Immature natural killer cell (primary cell): ENCODE measurements at places on chromosomes 7 and 10. TPM values are rescaled to one million over a fixed set of nuclear protein-coding genes. Genes with fewer than 3 reads are reported as not detected.
A peak's percentile ranks its signal among the peaks of the same experiment; 100 is the strongest.

DNA sequence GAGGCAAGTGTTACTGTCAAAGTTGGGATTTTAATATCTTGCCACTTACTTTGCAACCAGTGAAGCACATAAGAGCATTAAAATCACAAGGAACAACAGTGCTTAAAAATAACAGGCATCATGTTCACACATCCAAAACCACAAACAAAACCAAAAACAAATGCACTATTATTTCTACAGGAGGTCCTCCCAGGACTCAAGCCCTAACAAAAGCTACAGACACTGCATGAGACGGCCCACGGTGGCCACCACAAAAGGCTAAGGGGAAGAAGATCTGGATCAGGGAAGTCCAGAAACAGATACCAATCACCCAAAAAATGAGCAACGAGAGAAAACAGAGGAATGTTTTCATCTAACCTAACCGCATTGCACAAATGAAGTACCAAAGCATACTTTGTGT, 158.4 kb downstream of the ZMYND11 start:
- H3K27ac ChIP-seq = no peak overlapping the region
- H3K4me3 ChIP-seq = no peak overlapping the region
- H3K4me1 ChIP-seq = peaks cover 21% of the 10 kb centered on the region
- peaks cover 11% of the 10 kb centered on the region for H3K27me3 ChIP-seq

Gene LRRN3
- 0.16 TPM for polyA plus RNA-seq

Gene INMT
- polyA plus RNA-seq = not detected

DNA sequence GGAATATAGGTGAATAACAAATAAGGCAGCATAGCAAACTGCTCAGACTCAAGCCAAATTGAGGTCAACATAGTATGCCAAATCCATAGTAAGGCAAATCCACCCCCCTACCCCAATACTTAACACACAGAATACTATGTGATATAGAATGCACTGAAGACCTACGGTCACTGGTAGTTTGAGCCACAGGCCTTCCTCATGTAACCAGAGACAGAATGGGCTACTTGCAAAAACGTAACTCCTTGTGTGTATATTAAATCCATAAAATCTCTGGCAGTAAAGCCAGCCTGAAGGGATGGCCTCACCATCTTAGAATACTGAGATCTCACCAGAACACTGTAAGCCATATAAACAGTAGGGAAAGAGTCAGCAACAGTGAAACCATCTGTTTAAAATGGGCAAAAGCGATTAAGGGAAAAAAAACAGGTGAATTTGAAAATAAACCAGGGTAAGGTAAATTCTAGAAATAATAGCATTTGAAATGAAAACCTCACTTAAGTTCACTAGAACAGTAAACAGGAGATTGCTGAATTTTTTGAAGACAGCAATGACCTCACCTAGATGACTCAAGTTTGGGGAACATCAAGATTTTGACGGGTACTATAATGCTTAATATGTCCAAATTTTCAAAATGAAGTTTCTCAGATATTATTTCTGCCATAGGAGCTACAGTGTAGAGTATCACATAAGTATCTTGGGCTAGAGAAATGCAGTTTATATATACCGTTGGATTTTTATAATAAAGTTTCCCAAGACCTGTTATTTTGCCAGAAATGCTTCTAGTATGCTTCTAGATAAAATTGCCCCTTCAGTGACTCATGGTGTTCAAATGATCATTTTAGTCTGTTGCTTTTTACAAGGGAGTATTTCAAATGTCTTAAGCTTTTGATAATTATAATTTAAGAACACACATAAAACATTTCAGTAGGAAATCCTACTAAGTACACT, 13.9 kb downstream of the HNRNPA2B1 start:
- H3K27me3 ChIP-seq = peaks cover 28% of the 10 kb centered on the region
- H3K36me3 ChIP-seq = peaks cover 10% of the 10 kb centered on the region
- H3K4me1 ChIP-seq = peaks cover 75% of the 10 kb centered on the region
- H3K27ac ChIP-seq = peak overlapping the region; percentile 81

DNA sequence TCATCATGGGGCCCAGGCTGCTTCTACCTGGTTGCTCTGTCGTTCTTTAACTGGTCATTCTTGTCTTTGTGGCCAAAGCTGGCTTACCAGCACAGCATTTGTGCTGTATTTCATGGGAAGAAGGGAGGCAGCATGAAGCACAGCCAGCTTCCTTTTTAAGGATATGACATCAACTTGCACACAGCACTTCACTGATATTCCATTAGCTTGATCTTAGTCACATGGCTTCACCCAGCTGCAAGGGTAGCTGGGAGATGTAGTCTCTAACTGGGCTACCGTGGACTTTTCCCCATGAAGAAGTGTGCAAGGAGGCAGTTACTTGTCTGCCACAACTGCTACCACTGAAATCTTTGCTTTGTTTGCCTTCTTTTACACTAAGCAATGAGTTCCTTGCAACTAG, 525.2 kb downstream of the LRMDA start:
- no peak overlapping the region for H3K4me3 ChIP-seq
- H3K27me3 ChIP-seq = no peaks in the 10 kb centered on the region
- no peaks in the 10 kb centered on the region for H3K36me3 ChIP-seq
- H3K27ac ChIP-seq = no peak overlapping the region
- no peak for DNase-seq

DNA sequence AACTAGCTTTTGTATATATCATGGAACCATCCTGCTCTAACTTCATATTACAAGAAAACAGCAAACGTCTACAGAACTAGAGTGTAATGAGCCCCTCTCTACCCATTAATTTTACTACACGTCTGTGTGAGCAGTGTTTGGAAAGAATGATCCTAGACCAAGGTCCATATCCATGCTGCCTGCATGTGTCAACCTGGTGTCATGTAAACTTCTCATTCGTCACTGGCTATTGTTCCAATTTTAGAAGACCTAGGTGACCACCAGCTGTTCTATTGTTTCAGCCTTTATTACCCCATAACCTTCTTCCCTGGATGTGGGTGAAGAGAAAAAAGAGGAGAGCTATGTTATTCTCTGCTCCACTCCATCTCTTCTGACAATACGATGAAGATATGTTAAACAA, 77.1 kb downstream of the CREM start:
- DNase-seq = no peak
- H3K36me3 ChIP-seq = no peaks in the 10 kb centered on the region
- peaks cover 24% of the 10 kb centered on the region for H3K4me1 ChIP-seq

DNA sequence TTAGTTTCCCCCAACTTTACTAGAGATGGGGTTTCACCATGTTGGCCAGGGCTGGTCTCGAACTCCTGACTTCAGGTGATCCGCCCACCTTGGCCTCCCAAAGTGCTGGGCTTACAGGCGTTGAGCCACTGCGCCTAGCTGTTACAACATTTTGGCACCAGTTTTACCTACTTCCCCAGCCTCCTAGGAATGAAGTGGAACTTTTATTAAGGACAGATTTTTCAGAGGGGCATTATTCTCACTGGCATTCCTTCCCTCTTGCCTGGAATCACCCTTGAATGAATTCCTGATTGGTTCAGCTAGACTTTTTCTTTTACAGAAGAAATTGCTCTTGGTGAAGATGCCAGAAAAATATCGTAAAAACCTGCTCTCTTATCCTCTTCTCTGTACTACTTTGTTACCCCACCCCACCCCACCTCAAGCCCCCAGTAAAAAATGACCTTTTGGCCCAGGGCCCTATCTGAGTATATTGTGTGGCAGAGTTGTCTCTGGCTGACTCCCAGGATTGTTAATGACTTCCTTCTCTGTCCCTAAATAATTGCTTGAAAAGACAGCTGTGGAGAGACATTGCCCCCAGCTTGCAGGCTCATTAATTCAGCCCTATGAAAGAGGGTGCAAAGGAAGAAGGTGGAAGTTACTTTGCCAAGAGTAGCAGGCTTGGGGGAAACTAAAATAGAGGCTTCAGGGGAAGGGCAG, 189.6 kb downstream of the AUTS2 start:
- H3K4me1 ChIP-seq = peaks cover 8% of the 10 kb centered on the region
- H3K27ac ChIP-seq = no peak overlapping the region
- H3K27me3 ChIP-seq = no peaks in the 10 kb centered on the region
- no peak overlapping the region for H3K4me3 ChIP-seq
- DNase-seq = no peak

GRCh38 chr7:17134786-17135185, 163.7 kb upstream of the AHR start:
- H3K4me3 ChIP-seq = no peak overlapping the region
- H3K4me1 ChIP-seq = peaks cover 21% of the 10 kb centered on the region
- no peak for DNase-seq
- H3K36me3 ChIP-seq = no peaks in the 10 kb centered on the region
- H3K27me3 ChIP-seq = no peaks in the 10 kb centered on the region
- H3K27ac ChIP-seq = no peak overlapping the region

- no peak overlapping the region for H3K27ac ChIP-seq
- no peaks in the 10 kb centered on the region for H3K4me1 ChIP-seq
- peaks cover 2% of the 10 kb centered on the region for H3K27me3 ChIP-seq
- H3K36me3 ChIP-seq = no peaks in the 10 kb centered on the region
- no peak overlapping the region for H3K4me3 ChIP-seq
- no peak for DNase-seq
Measured at GRCh38 chr10:71075759-71076472, 136.5 kb upstream of the UNC5B start.

Gene MMD2
- polyA plus RNA-seq = not detected

GRCh38 chr7:83976302-83976701, 218.3 kb downstream of the SEMA3A start:
- H3K27me3 ChIP-seq = no peaks in the 10 kb centered on the region
- H3K36me3 ChIP-seq = no peaks in the 10 kb centered on the region
- peak; percentile 8 for DNase-seq
- H3K27ac ChIP-seq = no peak overlapping the region
- no peak overlapping the region for H3K4me3 ChIP-seq

Gene CARD11
- polyA plus RNA-seq = 18.7 TPM

Gene RADIL
- polyA plus RNA-seq = not detected

GRCh38 chr10:77182803-77183202, 454.8 kb downstream of the KCNMA1 start:
- H3K36me3 ChIP-seq = no peaks in the 10 kb centered on the region
- DNase-seq = no peak
- peaks cover 15% of the 10 kb centered on the region for H3K27me3 ChIP-seq
- H3K4me1 ChIP-seq = no peaks in the 10 kb centered on the region
- H3K4me3 ChIP-seq = no peak overlapping the region
- no peak overlapping the region for H3K27ac ChIP-seq

Gene CALCR
- polyA plus RNA-seq = not detected

GRCh38 chr10:71584902-71585563, 134.5 kb downstream of the C10orf105 start:
- no peaks in the 10 kb centered on the region for H3K27me3 ChIP-seq
- H3K36me3 ChIP-seq = no peaks in the 10 kb centered on the region
- H3K4me3 ChIP-seq = no peak overlapping the region
- H3K4me1 ChIP-seq = no peaks in the 10 kb centered on the region
- no peak overlapping the region for H3K27ac ChIP-seq

DNA sequence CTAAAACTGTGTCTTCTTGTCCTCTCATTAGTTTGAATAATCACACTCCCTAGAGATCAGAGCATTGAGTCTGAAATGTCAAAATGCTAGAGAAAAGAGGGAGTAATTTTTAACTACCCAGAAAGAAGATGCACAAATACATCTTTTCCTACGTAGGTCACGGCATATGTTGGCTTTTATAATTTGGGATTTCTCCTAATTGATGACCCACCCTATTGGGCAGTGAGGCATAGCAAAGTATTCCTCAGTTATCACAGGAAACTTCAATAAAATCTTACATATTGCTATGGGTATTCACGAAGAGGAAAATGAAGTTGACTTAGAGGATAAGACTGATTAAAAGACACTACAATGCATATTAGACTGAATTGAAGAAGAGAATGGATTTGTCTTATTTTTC, 25.4 kb downstream of the ARMC10 start:
- no peak overlapping the region for H3K27ac ChIP-seq
- no peaks in the 10 kb centered on the region for H3K4me1 ChIP-seq
- peaks cover 28% of the 10 kb centered on the region for H3K36me3 ChIP-seq

GRCh38 chr7:67854221-67855178, 857.9 kb downstream of the TYW1 start:
- no peak overlapping the region for H3K27ac ChIP-seq
- no peaks in the 10 kb centered on the region for H3K36me3 ChIP-seq
- no peak for DNase-seq
- peaks cover 3% of the 10 kb centered on the region for H3K27me3 ChIP-seq
- no peak overlapping the region for H3K4me3 ChIP-seq

Gene ANTXRL
- not detected for polyA plus RNA-seq

- H3K27me3 ChIP-seq = peaks cover 14% of the 10 kb centered on the region
- H3K4me3 ChIP-seq = no peak overlapping the region
- H3K27ac ChIP-seq = no peak overlapping the region
- H3K4me1 ChIP-seq = no peaks in the 10 kb centered on the region
- no peak for DNase-seq
Measured at GRCh38 chr7:45253368-45253767, 95.8 kb downstream of the RAMP3 start.

GRCh38 chr10:89086801-89087521, 96.4 kb downstream of the FAS start:
- no peak overlapping the region for H3K27ac ChIP-seq
- H3K27me3 ChIP-seq = peaks cover 3% of the 10 kb centered on the region
- DNase-seq = no peak
- H3K4me3 ChIP-seq = no peak overlapping the region

Gene TCAF2
- 2.5 TPM for polyA plus RNA-seq

DNA sequence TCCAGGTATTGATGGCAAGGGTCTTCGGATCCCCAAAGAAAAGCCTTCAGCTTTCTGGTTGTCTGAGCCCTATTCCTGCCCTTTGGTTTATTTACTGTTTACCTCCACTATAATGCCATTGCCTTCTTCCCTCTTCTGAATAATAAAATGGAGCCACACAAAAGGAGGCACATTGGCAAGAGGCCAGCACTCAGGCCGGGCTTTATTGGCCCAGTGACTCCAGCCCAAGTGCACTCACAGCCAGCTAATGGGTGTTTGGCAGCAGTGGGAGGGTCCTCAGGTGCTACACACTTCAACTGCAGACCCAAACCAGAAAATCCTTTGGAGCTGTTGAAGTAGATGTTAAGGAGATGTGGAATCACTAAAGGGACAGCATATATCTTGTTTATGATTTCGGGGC, 336.0 kb downstream of the PLXNA4 start:
- H3K27me3 ChIP-seq = peaks cover 2% of the 10 kb centered on the region
- no peak overlapping the region for H3K27ac ChIP-seq
- H3K4me1 ChIP-seq = no peaks in the 10 kb centered on the region
- no peak for DNase-seq

GRCh38 chr7:23898619-23899018, 188.6 kb downstream of the STK31 start:
- peaks cover 25% of the 10 kb centered on the region for H3K4me1 ChIP-seq
- H3K4me3 ChIP-seq = no peak overlapping the region
- peaks cover 4% of the 10 kb centered on the region for H3K27me3 ChIP-seq
- no peak for DNase-seq
- no peak overlapping the region for H3K27ac ChIP-seq

Gene PKD1L1
- 0.03 TPM for polyA plus RNA-seq

Gene SRRM3
- polyA plus RNA-seq = not detected

- H3K4me1 ChIP-seq = peaks cover 2% of the 10 kb centered on the region
- no peaks in the 10 kb centered on the region for H3K36me3 ChIP-seq
- no peak for DNase-seq
- no peak overlapping the region for H3K27ac ChIP-seq
Measured at GRCh38 chr10:45379891-45380540, 6.0 kb downstream of the ALOX5 start.

GRCh38 chr7:20651960-20652544, 36.6 kb downstream of the ABCB5 start:
- no peak overlapping the region for H3K27ac ChIP-seq
- no peaks in the 10 kb centered on the region for H3K36me3 ChIP-seq
- no peak overlapping the region for H3K4me3 ChIP-seq
- H3K27me3 ChIP-seq = peaks cover 4% of the 10 kb centered on the region
